ENCODE measurements at places on chromosomes 13 and 19. TPM values are rescaled to one million over a fixed set of nuclear protein-coding genes. Genes with fewer than 3 reads are reported as not detected.

- DNase-seq, result no peak
These were observed 180.2 kb upstream of the TSC22D1 start for GRCh38 chr13:44756276-44756810.

DNA sequence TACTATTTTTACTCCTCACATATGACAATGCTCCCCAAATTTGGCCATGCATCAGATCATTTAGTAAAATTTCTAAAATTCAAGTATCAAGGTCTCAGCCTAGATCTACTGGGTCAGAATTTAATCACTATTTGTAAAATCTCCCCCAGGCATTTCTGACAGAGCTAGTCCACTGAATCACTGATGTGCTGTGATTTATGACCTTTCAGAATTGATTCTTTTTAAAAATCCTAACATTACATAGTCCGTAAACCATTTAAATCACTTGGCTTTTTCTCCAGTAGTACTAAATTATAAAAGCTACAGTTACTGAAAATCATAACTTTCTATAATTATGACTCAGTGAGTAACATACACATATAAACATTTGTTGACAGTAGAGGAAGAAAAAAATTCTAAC, 92.8 kb upstream of the RAP2A start:
- DNase-seq, result no peak

DNA sequence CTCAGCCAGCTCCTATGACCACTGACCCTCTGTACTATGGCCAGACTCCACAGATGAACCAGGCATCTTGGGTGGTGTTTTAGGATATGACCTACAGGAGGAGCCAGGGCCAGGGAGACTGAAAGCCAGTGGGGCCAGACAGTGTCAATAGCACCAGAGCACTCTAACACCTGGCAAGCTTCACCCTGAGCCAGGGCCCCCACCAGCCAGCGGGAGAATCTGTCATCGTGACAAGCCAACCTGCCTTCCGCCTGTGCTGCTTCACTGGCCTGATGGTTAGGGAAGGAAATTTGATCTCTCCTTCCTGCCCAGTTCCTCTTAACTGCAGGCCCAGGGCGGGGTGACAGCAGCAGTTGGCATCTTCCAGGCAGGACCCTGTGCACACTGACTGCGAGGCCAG, 222.4 kb downstream of the UQCRFS1 start:
- no peak for DNase-seq

GRCh38 chr13:79846386-79846785, 365.4 kb downstream of the NDFIP2 start:
- no peak for DNase-seq

- no peak for DNase-seq
These were observed 9.2 kb upstream of the CLIP3 start for GRCh38 chr19:36041831-36042230.

The LCP1 gene
- 8.6 TPM for total RNA-seq
